K562 (cell line): ENCODE measurements at places on chromosomes 7 and 10. TPM values are rescaled to one million over a fixed set of nuclear protein-coding genes. Genes with fewer than 3 reads are reported as not detected.

SAMD9L gene
- 0.44 and 0.45 TPM in 2 replicates for total RNA-seq

CFAP70 gene
- total RNA-seq, result 0.86 and 0.92 TPM in 2 replicates

ZPBP gene
- total RNA-seq, result not detected in 2 replicates

DNA sequence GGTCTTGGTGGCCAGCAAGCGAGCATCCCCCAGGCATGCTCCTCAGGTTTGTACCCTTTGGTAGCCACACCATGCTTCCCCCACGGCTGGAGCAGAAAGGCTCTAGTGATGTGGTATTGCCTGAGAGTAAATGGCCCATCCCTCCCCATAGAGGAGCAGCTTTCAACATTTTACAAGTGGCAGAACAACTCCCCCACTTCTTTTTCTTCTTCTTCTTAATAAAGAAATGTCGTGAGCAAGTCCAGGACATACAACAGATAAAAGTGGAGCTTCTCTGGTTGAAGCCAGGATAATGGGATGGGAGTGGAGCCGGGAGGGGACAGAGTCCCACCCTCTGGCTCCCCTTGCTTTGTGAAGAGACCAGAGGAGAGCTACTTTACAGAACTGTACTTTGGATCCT is 131.5 kb downstream of the ANLN start:
- peaks cover 43% of the 10 kb centered on the region for H3K27me3 ChIP-seq
- H3K27ac ChIP-seq, result no peak overlapping the region
- DNase-seq, result no peak
- H3K36me3 ChIP-seq, result no peaks in the 10 kb centered on the region
- H3K4me1 ChIP-seq, result no peaks in the 10 kb centered on the region

DNA sequence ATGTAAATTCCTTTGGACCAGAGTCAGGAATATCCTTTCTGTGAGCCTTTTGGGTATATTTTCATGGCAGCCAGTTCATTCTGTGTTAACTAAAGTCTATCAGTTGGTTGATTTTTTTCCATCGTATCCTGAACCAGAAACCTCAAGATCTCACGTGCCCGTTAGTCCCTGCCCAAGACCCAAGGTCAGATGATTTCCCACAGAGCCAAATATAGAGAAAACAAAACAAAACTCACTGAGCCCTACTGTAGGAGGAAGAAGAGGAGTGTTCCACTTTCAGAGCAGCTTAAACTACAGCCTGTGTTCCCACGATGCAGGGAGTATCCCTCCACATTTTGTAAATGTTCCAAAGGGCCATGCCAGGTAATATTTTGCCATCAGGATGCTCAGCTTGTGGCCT is 96.0 kb upstream of the ADO start:
- no peaks in the 10 kb centered on the region for H3K4me1 ChIP-seq
- DNase-seq, result no peak
- no peak overlapping the region for H3K4me3 ChIP-seq
- no peak overlapping the region for H3K27ac ChIP-seq
- H3K27me3 ChIP-seq, result no peaks in the 10 kb centered on the region

GRCh38 chr7:152902054-152902453 is 142.5 kb downstream of the ACTR3B start:
- no peak overlapping the region for H3K4me3 ChIP-seq
- H3K27ac ChIP-seq, result no peak overlapping the region
